NCI-H1105 treated with DMSO at 0.1 percent for 48 hours (cell line): ENCODE measurements at places on chromosomes 5 and 9.

GRCh38 chr9:105050296-105050695 is 122.3 kb upstream of the ABCA1 start:
- no peak for DNase-seq

DNA sequence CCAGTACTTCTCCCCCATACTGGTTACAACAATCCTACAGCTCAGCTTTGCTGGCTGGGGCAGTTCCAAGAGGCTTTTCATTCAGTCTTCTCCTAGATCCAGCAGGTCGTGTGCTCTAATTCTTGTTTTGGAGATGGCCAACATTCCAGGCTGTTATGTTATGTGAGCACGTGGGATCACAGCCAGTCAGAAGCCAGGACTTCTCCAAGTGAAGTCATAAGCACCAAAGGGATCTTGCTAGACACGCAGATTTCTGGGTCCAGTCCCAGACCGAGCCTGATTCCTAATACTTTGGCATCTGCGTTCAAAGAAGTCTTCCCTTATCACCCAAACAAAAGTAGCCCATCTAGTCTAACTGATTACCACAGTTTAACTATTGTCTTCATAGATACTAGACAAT is 1.4 kb upstream of the LARP1 start:
- DNase-seq: no peak

GRCh38 chr5:10642367-10642766 is 78.5 kb downstream of the ANKRD33B start:
- no peak for DNase-seq

DNA sequence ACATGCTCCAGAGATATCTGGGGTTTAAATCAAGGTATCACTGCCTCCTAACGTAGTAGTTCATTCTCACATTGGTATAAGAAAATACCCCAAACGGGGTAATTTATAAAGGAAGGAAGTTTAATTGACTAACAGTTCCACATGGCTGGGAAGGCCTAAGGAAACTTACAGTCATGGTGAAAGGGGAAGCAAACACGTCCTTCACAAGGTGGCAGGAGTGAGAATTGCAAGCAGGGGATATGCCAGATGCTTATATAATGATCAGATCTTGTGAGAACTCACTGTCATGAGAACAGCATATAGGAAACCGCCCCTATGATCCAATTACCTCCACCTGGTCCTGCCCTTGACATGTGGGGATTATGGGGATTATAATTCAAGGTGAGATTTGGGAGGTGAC is 1280.2 kb upstream of the C9orf72 start:
- DNase-seq: no peak

DNA sequence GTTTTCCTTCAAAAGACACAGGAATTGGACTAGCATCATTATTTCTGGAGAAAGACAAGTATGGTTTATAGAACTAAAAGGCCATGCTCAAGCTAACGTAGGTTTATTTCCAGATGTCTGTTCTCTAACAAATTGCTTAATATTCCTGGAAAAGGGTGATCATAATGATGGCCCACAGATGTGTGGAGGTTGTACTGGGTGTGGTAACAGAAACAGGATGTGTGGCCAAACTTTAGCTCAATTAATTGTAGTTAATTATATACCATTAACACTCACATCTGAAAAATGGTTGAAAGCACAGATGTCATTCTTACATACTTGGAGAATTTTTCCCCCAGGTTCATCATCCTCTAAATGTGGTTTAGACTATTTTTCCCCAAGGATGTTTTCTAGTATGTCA is 292.7 kb upstream of the RASA1 start:
- DNase-seq: no peak

GRCh38 chr5:137400571-137400970 is 98.6 kb downstream of the SPOCK1 start:
- DNase-seq: no peak

GRCh38 chr5:34587355-34588241 is 68.5 kb upstream of the RAI14 start:
- DNase-seq: no peak

- DNase-seq: no peak
Observed at GRCh38 chr5:115758356-115758755, 58.1 kb downstream of the CDO1 start.

GRCh38 chr5:83815661-83816060 is 95.0 kb upstream of the HAPLN1 start:
- DNase-seq: no peak

GRCh38 chr5:58503390-58504046 is 12.3 kb downstream of the GAPT start:
- DNase-seq: no peak

- no peak for DNase-seq
Observed at GRCh38 chr9:38771593-38771992, 51.7 kb upstream of the FAM240B start.

DNA sequence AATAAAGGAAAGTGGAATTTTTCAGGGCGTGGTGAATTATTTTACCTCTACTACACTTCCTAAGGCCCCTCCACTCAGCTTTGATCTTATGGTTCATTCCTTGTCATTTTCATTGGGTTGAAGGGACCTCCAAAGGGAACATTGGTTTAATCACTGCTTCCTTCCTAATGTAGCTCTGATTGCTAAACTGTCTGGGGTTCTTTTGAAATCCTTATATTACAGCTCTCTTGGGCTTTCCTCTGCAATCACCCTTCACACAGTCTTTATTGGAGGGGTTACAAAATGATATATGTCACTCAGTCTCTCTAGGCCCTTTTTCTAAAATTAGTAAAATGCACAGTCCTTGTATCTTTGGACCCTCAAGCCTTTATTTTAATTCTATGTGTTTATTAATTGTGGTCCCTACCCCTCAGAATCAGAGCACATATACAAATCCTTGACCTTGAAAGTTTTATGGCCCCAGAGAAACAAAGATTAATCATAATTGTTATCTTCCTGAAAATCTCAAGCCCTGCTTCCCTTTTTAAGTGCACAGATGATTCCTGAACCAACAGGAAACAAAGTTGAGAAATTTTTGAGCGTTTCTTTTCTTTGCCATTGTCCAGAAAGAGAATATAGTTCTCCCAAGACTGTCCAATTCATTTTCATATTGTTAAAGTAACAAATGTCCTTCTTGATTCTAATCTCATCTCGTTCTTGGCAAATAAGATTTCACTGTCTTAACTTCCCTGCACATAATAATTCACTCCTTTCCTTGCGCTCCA is 330.0 kb downstream of the ARRDC3 start:
- DNase-seq: no peak

GRCh38 chr9:89916001-89916597 is 311.3 kb downstream of the GADD45G start:
- no peak for DNase-seq

GRCh38 chr5:73154208-73155006 is 18.6 kb upstream of the TMEM174 start:
- DNase-seq: no peak

DNA sequence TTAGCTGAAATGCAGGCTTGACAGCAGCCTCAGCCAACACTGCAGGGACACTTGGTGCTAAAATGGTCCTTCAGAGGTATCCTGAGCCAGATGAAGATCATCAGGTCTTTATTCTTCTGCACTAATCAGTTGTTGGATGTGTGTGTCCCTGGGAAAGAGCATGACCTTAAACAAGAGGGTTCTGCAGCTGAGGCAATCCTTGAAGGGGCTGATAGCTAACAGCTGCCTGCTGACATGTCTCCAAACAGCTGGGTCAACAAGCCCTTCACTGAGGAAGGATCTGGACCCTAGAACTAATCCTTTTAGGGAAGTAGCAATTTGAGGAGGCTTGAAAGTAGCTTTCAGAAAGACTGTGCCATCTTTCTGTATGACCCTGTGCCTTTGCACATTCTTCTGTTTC is 376.3 kb upstream of the ACTBL2 start:
- no peak for DNase-seq

DNA sequence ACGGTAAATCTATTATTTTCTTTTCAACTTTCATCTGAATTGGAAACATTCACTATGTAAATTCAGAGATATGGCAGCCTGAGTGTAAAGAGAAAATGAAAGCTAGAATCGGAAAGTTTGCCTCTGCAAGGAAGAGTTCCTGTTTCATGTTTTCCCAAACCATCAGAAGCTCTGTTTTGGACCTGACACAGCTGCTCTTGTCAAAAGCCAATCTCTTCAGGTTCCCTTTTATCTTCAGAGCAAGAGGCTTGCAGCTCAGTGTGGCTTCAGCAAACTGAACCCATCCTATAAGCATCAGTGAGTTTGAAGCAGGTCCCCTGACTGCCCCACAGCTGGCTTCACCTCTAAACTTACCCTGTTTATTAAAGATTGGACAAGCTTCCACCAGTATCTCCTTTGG is 1099.7 kb downstream of the DTWD2 start:
- no peak for DNase-seq

DNA sequence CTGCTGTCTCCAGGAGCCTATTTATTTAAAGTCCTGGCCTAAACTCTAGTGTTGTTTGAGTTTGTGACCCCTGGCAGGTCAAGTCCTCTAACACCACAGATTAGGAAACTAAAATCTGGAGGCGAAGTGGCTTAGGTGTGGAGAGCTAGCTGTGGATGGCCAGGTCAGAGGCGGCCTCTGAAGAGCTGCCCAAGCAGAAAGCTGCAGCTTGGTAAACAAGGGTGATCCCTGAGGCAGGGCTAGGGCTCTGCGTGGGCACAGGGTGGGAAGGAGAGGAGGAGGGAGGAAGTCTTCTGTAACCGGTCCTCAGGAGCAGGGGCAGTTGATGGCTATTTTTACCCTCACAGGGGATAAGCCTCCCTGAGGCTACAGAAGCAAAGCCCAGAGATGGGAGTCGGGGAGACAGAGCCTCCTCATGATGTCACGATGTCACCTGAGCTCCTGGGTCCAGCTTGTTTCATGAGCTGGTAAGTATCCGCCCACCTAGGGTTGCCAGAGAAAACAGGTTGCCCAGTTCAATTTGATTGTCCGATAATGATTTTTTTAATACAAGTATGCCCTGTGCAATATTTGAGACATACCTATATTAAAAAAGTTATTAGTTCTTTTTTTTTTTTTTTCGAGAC is 25.9 kb upstream of the BOD1 start:
- no peak for DNase-seq

DNA sequence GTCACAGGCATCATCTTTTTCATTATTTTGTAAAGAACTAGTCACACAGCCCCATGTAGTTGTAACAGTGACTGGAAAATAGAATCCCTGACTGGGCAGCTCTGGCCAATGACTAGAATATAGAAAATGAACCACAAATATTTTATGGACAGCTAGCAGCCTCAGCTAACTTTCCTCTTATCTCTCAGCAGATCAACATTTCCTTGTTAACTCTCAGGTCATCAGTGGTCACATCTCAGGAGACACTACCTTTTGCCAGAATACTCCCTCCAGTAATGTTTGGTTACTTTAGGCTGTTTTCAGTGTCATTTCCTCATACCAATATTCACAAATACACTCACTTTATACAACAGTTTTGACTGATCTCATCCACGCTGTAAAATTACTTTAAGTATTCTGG is 43.9 kb downstream of the FAM169A start:
- no peak for DNase-seq

- no peak for DNase-seq
Observed at GRCh38 chr9:133066181-133066983, 4.6 kb downstream of the CEL start.

DNA sequence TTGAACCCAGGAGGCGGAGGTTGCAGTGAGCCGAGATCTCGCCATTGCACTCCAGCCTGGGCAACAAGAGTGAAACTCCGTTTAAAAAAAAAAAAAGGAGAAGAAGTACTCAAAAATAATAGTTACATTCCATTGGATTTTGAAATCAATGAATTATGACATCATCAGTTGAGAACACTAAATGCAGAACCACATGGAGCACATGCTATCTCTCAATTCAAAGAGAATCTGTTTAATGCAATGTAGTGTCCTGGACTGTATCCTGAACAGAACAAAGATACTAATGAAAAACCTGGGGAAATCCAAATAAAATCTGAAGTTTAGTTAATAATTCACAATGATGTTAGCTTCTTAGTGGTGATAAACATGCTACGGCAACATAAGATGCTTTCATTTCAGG is 20.3 kb downstream of the CDC14B start:
- DNase-seq: no peak

DNA sequence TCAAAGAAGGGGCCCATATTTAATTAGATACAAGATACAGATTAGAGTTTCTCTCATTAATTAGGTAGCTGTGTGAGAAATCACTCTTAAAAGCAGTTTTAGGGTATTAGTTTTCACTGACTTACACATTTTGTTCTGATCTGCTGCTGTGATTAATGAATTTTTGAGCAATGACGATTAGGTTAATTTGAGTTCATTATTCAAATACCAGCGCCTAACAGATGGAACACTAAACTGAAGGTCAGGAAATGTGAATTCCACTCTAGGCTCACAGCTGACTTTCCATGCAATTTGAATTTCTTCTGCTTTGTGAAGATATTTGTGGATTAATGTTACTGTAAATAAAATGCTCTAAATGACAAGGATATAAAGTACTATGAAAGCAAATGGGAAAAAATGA is 380.6 kb downstream of the ADGRV1 start:
- DNase-seq: no peak
